ENCODE measurements at places on chromosomes 13 and 19.

- no peak for DNase-seq
Observed at GRCh38 chr19:3098515-3099346, 4.6 kb downstream of the GNA11 start.

GRCh38 chr19:35509018-35509652 is 4.3 kb downstream of the DMKN start:
- no peak for DNase-seq

- DNase-seq = no peak
Observed at GRCh38 chr13:74388626-74389025, 254.4 kb upstream of the KLF12 start.

DNA sequence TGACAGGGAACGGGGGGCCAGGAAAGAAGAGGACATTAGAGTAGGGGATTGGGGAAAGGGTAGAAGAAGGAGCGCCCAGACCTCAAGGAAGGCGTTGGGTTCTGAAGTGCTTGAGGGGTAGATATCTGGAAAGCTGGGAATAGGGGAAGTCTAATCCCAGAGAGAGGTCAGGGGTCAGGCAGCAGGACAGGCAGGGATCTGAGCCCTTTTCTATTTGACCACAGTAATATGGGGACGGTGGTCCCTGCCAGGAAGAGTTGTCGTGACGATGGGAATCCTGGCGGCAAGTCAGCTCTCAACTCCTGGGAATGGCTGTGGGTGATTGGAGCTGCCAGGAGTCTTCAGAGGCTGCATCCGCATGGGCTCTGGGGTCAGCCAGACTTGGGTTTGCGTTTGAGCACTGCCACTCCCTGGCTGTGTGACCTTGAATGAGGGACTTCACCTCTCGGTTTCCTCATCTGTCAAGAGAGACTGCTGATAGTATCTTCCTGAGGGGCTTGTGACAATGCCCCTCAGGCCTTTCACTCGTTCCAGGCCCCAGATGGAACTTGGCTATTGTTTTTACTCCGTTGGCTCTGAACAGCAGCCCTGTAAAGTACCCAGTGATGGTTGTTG is 1.3 kb downstream of the AP2A1 start:
- DNase-seq = no peak

DNA sequence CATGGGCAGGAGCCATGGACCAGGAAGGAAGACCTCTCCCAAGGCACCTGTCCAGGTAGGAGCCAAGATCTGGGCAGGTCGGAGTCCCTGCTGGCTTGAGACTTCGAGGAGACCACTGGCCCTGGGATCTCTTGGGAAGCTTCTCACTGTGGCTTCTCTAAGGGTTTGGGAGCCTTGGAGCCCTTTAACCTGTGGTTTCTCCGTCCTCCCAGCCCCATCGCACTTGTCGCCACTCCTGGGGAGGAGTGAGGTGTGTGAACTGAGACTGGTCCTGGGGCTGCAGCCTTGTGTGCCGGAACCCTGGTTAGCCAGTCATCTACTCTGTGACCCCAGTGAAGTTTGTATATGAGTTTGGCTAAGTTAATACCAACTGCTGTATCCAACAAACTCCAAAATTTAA is 8.2 kb downstream of the ZNF805 start:
- DNase-seq = no peak

DNA sequence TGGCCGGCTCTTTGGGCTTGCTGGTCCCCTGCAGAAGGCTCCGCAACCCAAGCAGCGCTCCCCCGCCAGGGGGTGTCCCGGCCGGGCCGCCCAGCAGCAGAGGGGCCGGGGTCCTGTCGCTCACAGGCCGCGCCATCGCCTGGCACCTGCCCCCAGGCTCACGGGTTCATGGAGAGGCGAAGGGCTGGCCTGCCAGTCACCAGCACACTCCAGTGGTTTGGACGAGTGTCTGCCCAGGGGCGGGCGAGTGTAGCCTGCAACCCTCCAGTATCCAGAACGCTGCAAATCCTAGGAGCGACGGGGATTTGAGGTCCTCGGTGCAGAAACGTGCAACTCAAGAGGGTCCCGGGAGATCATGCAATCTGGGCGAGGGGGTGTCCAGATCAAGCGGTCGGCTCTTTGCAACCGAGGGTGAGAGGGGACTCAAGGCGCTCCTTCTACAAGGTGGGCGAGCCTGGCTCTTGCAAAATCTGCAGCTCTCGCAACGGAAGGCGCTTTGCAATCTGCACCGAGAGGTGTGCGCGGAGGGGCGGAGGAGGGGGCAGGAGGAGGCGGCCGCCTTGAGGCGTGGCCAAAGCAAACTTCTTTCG is at the start of gene DBP:
DBP (minus strand) TSS at position 521 of the 590 bp plus-strand sequence; CDS start at position 136, 385 bp downstream.
- no peak for DNase-seq

- no peak for DNase-seq
Observed at GRCh38 chr19:56423276-56423984, 19.3 kb downstream of the ZNF583 start.

- peak; percentile 91 for DNase-seq
Observed at GRCh38 chr19:2540646-2541454, 64.9 kb downstream of the GADD45B start.

DNA sequence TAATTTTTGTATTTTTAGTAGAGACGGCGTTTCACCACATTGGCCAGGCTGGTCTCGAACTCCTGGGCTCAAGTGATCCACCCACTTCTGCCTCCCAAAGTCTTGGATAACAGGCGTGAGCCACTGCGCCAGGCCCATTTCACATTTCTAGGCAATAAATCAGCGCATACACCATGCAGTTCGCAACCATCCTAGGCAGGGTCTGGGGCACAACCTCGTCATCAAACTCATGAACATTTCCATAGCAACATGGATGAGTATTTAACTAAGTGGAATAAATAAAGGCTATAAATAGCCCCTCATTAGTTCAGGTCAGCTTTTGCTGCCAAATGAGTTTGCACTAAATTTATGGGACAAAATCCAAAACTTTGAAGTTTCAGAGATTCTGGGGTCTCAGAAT is 8.2 kb downstream of the MEIS3 start:
- no peak for DNase-seq

DNA sequence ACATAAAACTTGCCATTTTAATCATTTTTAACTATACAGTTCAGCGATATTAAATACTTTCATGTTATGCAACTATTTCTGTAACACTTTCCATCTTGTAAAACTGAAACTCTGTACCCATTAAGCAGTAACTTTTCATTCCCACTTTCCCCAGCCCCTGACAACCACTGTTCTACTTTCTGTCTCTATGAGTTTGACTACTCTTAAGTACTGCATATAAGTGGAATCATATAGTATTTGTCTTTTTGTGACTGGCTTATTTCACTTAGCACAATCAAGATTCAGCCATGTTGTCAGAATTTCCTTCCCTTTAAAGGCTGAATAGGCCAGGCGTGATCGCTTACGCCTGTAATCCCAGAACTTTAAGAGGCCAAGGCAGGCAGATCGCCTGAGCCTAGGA is 56.2 kb downstream of the ARHGAP35 start:
- no peak for DNase-seq

DNA sequence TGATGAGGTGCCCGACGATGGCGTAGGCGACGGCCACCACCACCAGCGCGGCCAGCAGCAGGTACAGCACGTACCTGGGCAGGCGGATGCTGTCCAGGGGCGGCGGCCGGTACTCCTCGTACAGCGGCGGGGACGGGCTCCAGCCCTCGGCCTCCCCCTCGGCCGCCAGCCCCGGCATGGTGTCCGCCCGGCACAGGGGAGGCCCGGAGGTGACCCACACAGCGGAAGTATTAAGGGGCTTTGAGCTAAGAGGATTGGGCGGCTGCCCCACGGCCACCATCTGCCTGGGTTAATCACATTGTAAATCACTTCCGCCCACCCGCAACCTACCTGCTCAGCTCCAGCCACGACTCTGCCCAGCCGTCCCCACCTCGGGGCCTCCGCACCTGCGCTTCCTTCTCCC is at the start of gene SMIM44:
SMIM44 (minus strand) TSS at position 216 of the 403 bp plus-strand sequence; CDS start at position 178, 38 bp downstream.
- DNase-seq = no peak

GRCh38 chr19:39728040-39728439 is 9.8 kb downstream of the CLC start:
- no peak for DNase-seq

DNA sequence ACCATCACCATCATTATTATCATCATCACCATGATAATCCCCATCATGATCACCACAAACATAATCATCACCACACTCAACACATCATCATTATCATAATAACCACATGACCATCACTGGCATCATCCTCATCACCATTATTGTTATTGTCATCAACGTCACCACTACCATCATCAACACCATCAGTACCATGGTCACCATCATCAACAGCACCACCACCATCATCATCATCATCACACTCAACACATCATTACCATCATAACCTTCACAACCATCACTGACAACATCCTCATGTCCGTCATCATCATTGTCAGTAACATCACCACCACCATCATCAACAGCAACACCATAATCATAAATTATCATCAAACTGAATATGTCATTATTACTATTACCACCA is 73.2 kb downstream of the MBD3L1 start:
- no peak for DNase-seq

GRCh38 chr13:98221234-98221633 is 44.2 kb upstream of the RNF113B start:
- DNase-seq = no peak

GRCh38 chr13:29523199-29523961 is 72.1 kb downstream of the SLC7A1 start:
- no peak for DNase-seq

- DNase-seq = no peak
Observed at GRCh38 chr13:95098916-95099315, 202.3 kb downstream of the ABCC4 start.

GRCh38 chr13:24985107-24985506 is 110.8 kb upstream of the PABPC3 start:
- no peak for DNase-seq

DNA sequence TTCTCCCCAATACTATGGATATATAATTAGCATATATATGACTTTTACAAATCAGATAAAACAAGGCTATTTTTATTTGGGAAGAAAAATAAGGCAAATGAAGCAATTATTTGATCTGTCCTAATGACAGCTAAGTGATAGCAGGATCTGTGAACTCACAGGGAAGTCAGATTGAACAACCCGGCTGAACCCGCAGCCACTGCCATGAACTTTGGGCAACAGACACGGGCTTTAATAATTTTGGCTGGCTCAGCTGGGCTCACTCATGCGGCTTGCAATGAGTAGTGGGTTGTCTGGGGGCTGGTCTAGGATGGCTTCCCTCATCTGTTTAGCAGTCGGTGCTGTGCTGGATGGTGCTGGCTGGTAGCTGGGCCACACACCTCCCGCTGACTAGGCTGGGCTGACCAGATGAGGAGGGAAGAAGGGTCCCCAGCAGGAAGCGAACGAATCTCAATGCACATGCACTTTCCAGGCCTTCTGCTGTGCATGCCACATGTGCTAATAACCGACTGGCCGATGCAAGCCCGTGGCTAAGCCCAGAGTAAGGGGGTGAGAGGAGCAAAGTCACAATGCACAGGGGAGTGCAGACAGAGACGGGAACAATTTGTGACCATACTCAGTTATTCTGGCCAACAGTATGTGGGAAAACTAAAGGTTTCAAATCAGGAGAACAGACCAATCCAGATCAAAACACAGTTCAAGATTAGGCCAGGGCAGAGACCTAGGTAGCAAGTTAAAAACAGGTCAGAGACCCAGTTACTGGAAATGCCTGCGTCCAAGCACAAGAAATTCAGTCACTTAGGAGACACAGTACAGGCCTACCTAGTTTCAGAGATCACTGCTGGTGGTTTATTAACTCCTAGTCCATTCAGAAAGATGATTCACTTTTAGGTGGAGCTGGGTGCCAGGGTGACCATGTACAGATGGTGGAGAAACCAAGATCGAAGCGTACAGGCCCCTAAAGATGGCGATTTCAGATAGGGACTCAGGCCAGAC is 22.3 kb downstream of the CRYL1 start:
- no peak for DNase-seq

GRCh38 chr19:54674021-54674617 is 11.3 kb downstream of the LILRB4 start:
- DNase-seq = peak; percentile 28

- DNase-seq = no peak
Observed at GRCh38 chr13:75417012-75417384, 65.0 kb downstream of the TBC1D4 start.

DNA sequence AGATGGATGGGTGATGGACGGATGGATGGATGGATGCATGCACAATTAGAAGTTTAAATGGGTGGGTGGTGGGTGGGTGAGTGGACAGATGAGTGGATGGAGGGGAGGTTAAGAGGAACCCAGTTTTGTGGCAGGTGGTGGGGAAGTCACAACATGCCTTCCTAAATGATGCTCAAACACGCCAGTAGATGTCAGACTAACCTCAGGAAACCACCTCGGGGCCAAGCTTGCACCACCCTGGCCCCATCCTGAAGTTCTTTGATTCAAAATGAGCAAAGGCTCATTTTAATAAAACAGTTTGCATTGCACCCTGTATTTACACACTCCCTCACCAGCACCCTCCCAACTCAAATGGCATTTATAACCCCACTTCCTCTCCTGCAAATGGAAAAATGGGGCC is 91.4 kb upstream of the CACNA1A start:
- DNase-seq = peak; percentile 33

DNA sequence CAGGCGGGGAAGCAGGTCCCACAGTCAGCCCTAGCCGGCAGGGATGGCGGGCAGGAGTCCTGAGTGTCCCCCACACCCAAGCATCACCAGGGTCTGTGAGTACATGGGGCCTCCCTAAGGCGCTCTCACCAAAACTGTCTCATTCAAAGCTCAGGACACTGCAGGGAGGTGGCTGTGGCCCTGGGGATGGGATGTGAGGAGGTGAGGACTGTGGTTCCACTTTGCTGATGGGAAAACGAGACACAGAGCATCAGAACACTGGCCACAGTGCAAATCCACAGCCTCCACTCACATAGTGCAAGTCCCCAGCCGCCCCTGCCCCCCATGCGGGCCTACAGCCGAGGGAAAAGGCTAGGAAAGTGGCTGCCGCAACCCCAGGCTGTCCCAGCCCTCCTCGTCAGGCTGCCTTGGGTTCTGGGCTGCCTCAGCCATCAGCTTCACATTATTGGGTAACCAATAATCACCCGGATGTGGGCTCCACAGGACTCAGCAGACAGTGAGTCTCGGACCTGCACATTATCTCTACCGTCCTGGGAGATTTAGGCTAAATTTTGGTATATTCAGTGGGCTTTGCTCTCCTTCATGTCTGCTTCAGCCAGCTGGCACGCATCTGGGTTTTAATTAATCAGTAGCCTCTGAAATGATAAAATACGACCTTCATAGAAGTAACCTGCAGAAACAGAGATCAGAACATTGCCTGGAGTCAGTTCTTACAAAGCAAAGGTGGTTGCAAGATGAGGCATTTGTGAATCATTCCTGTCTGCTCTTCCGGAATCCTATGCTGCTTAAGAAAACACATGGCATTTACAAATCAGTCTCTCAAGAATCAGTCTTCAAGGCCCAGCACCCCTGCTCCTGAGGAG is 77.0 kb downstream of the SOX1 start:
- no peak for DNase-seq

GRCh38 chr19:10587022-10587838 is at the start of gene AP1M2:
TSS of gene AP1M2 (minus strand) at chr19:10587312. CDS start at chr19:10587231, 81 bp downstream.
- no peak for DNase-seq

- no peak for DNase-seq
Observed at GRCh38 chr19:17103177-17103576, 27.6 kb downstream of the MYO9B start.

GRCh38 chr19:14022469-14022868 is 5.5 kb upstream of the RLN3 start:
- DNase-seq = no peak

- DNase-seq = peak; percentile 35
Observed at GRCh38 chr19:46016426-46017094, 6.3 kb downstream of the PGLYRP1 start.
